ENCODE measurements at places on chromosomes 7 and 10. TPM values are rescaled to one million over a fixed set of nuclear protein-coding genes. Genes with fewer than 3 reads are reported as not detected.

The INHBA gene
- 0.21 TPM for total RNA-seq

The PAPSS2 gene
- 16.5 TPM for total RNA-seq

The DIP2C gene
- 16.6 TPM for total RNA-seq

The HYAL4 gene
- total RNA-seq, result 0.04 TPM

The BZW2 gene
- total RNA-seq, result 91.0 TPM

The GNAI1 gene
- total RNA-seq, result 27.2 TPM

The SPDYE2 gene
- not detected for total RNA-seq

The CACNB2 gene
- total RNA-seq, result not detected

The PAX4 gene
- total RNA-seq, result not detected

The CALD1 gene
- total RNA-seq, result 153 TPM

The H2BK1 gene
- not detected for total RNA-seq

The GHRHR gene
- not detected for total RNA-seq

The RET gene
- total RNA-seq, result 0.50 TPM

The ATP6V0E2 gene
- 65.2 TPM for total RNA-seq

The RADIL gene
- total RNA-seq, result 1.7 TPM

The SRPK2 gene
- total RNA-seq, result 43.6 TPM

Data from A549 treated with dexamethasone at 1 μM for 4 hours (cell line).